CD4-positive, alpha-beta T cell treated with Interleukin-6 at 100 ng/mL for 8 hours (primary cell): ENCODE measurements at places on chromosomes 16 and 17.
A peak's percentile ranks its signal among the peaks of the same experiment; 100 is the strongest.

DNA sequence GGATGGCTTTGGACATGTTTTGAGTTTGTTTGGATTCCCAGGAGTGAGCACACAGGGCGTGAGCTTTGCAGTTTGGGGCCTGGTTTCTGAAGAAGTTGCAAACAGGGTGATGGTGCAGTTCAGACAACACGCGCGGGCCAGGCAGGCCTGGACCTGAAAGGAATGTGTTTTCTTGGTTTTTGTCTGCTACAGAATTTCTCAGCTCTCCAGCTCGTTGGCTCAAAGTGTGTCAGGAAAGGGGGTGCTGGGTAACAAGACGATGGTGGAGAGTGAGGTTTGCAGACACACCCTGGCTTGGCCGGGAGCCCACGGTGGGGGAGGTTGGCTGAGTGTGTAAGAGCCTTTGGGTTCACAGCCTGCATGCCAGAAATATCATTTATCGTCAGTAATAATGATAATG is 82.3 kb downstream of the CMIP start:
- DNase-seq, result no peak

- no peak for DNase-seq
Measured at GRCh38 chr17:30296499-30297080, 4.8 kb upstream of the BLMH start.

DNA sequence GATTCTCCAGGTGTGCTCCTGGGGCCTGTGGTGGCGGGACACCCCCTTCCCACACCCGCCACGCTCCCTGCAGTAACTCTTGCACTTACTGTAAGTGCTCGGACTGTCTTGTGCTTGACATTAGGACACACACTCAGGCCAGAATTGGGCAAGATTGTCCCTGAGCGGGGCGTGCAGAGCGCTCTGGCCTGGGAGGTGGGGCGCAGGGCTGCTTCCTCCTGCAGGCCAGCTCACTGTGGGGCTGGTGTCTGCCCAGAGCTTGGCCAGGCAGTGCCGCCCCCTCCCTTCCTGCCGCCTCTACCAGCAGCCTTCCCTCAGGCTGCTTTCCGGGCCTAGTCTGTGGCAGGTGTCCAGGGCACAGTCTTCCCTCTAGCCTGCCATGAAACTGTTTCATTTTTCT is 6.1 kb upstream of the ATP6V0C start:
- peak; percentile 0 for DNase-seq

DNA sequence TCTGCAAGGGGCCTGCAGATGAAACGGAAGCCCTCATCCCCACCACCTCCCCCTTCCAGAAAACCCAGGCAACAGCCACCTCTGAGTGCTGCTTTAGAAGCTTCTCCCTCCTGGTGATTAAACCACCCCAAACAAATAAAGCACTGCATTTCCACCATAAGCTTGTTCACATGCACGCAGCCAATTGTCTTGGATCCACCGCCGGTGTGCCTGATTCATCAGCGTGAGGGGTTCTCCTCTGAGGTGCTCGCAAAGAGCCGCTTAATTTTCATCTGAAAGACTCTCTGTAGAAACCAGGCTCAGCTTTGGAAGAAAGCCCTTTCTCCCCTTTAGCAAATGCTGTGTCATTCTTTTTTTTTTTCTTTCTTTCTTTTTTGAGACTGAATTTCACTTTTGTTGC is 155.2 kb upstream of the EEF2KMT start:
- no peak for DNase-seq

DNA sequence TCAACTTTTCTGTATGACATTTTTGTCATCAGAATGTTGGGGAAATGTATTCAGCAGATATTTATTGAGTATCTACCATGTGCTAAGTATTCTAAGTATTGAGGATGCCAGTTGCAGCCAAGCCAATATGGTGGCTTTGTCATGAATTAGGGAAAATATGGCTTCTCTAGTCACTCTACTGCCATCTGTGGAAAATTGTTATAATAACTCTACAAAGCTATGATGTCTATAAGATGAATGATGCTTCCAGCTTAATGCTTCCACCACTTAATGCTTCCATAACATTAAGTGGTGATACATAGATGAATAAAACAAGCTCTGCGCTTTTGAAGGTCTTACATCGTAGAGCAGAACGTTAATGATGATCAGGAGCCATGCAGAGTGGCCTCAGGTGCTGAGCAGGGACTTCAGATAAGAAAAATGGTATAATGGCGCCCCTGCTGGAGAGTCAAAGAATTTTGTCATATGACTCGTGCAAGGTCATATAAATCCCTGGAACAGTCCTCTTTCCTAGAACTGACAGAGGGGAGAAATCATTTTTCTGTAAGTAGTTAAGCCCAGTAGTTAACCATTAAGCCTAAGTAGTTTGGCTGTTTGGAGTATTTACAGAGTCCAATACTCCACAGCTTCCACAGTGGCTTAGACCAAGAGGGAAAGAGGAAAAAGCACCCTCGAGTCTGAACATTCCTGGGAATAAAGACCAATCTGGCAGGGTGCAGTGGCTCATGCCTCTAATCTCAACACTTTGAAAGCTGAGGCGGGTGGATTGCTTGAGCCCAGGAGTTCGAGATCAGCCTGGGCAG is 2.7 kb upstream of the TMIGD1 start:
- peak; percentile 69 for DNase-seq

- DNase-seq, result no peak
Measured at GRCh38 chr17:60253048-60253447, 103.3 kb downstream of the CA4 start.

- DNase-seq, result no peak
Measured at GRCh38 chr16:86585821-86586611, 7.7 kb downstream of the FOXL1 start.

DNA sequence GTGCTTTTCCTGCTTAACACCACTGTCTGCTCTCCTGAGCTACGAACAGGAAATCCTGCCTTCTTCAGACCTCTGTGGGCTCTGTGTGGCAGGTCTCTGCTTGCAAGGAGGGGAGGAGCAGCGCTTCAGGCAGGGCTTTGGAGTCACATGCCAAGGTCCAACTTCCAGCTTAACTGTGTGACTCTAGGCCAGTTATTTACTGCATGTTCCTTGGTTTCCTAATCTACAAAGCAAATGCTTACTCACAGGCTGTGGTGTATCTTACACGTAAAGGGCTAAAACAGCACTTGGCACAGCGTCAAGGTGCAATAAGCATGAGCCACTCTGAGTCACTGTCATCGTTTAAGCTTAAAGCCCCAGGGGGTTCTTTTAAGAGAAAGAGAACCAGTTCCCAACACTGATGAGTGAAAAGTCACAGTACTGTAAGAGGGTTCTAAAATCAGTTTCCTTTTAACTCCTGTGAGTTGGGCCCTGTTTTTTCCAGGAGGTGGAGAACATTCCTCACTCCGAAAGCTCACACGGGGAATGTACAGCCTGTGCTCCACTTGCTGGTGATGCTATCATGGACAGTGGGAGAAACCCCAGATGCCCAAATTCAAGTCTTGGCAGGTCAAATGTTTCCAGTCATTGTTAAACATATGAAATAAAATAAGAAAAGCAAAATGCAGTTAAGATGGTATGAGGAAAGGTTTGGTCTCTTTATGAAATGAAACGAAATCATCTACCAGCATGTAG is 54.1 kb upstream of the BCAR1 start:
- DNase-seq, result peak; percentile 7

- DNase-seq, result no peak
Measured at GRCh38 chr17:66791347-66791746, 43.6 kb upstream of the CACNG5 start.

DNA sequence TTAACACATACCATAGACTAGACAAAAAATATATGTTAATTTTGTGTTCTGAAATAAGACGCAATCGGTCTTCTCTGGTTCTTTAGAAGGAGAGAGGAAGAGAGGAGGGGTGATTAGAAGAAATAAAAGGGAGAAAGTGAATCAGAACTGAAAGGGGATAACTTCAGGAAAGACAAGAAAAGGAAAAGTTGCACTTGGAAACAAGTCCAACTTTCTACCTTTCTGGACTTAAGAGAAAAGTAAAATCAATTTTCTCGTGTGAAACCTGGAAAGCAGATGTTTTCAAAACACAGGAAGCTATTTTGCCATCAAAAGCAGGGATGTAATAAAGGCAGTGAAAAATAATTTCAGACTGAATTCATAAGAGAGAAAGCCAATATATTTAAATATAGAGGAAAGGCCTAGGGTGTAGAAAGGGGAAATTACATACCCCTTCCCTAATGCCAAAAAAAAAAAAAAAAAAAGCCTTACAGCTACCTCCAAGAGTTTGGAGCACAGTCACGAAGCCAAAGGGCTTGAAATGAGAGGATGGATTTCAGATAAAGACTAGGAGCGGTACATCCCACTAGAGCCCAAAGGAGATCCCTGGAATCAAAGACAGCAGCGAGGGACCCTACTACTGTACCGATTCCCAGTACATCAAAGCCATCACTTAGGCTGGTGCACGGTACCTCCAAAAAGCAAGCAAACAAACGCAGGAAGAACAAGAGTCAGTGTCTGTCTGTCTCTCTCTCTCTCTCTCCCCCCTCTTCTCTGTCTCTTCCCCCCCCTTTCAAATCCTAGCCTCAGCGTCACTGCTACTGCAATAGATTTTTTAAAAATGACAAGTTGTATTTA is 12.1 kb upstream of the ZFHX3 start:
- no peak for DNase-seq

DNA sequence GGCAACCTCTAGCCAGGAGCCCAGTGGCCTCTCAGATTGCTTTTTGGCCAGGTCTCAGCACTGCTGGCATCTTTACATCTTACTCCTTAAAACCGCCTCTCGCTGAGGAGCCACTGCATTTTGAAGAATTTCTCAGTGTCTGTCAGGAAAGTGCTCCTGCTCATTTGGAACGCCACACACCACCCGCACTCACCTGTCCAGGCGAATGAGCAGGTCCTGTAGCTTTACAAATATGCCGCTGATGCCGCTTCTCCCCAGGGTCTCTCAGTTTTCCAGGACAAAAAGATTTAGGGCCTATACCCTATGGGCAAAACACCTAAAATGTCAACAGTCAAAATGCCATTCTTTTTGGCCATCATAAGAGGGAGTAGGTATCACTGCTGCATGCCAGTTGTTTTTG is 22.1 kb downstream of the CYB561 start:
- no peak for DNase-seq

DNA sequence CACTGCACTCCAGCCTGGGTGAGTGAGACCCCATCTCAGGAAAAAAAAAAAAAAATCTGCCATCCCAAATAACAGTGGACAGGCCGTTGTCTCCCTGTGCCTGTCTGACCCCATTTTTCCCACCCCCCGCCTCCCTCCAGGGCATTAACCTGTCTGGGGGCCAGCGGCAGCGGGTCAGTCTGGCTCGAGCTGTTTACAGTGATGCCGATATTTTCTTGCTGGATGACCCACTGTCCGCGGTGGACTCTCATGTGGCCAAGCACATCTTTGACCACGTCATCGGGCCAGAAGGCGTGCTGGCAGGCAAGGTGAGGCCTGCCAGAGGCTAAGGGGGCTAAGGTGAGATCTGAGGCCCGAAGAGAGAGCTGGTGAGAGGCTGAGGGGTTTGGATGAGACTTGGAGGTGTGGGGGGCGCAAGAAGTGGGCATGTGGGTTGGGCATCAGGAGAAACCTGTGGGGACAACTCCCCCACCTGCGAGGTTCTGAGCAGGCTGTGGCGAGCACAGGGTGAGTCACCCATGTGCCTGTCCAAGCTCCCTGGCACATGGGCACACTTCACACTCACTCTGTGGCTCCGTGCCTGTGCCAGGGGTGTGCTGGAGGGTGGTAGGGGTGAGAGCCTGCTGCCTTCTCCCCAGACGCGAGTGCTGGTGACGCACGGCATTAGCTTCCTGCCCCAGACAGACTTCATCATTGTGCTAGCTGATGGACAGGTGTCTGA is 34.7 kb downstream of the ANKRD40 start:
- no peak for DNase-seq

- no peak for DNase-seq
Measured at GRCh38 chr16:29836623-29837022, 16.4 kb downstream of the MVP start.

DNA sequence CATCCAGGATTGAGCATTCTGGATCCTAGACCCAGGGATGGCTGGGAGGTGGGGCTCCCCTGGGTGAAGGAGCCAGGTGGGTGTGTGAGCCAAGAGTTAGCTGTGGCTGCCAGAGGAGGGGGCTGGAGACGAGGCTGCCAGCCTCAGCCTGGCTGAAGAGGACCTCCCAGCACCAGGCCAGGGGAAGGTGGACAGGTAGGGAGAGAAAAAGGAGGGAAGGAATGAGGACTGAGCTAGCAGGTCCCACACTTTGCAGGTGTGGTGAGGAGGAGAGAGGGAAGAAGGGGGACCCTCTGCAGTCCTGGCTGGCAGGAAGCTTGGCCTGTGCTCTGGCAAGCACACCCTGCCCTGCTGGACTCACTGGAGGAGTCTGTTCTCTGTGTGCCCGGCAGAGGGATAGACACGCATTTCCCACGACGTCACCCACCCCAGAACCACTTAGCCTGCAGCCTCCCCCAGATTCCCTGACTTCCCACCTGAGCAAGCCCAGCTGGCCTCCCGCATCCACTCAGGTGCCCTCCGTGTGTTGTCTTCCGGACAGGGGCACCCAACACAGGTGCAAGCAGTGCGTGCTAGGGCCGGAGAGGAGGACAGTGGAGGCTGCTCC is 42.0 kb downstream of the SOCS3 start:
- no peak for DNase-seq

GRCh38 chr17:81391936-81392908 is 3.0 kb upstream of the BAHCC1 start:
- no peak for DNase-seq

DNA sequence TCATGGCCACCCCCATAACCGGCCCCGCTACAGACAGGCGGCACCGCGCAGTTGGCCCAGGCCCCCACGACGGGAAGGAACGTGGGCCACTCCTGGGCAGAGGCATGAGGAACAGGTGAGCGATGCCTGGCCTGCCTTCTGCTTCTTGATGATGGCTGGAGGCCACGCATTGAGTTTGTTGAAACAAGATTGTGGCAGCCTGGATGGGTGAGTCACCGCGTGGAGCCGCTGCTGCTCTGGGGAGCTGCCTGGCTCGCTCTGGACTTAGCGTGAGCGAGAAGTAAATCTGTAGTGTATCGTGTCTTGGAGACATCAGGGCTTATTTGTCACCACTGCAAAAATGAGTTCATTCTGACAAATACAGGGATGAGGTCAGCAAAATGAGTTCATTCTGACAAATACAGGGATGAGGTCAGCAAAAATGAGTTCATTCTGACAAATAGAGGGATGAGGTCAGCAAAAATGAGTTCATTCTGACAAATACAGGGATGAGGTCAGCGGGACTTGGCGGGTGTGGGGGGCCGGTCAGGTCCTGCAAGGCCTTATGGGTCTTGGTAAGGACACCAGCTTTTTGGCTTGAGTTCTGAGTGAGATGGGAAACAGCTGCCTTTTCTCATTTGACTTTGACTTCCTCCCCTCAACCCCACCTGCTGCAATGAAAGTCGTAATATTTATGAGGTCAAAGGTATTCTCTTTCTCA is 93.0 kb downstream of the SEC14L1 start:
- DNase-seq, result no peak

GRCh38 chr16:3879887-3880564 is 487 bp downstream of the CREBBP start:
- peak; percentile 59 for DNase-seq
